ENCODE measurements at places on chromosomes 16 and 17. TPM values are rescaled to one million over a fixed set of nuclear protein-coding genes. Genes with fewer than 3 reads are reported as not detected.
A peak's percentile ranks its signal among the peaks of the same experiment; 100 is the strongest.

DNA sequence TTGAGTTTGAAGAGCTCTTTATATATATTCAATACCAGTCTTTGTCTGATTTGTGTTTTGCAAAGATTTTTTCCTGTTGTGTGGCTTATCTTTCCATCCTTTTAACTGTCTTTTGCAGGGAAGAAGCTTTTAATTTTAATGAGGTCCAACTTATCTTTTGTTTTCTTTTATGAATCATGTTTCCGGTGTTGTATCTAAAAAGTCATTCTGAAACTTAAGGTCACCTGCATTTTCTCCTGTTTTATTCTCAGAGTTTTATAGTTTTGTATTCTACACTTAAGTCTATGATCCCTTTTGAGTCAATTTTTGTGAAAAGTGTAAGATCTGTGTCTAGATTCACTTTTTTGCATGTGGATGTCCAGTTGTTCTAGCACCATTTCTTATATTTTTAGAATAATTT, 24.6 kb upstream of the COX10 start:
- H3K4me3 ChIP-seq: no peak overlapping the region
- H3K36me3 ChIP-seq: no peaks in the 10 kb centered on the region
- H3K27ac ChIP-seq: no peak overlapping the region
- no peaks in the 10 kb centered on the region for H3K27me3 ChIP-seq

The TEDC2 gene
- 19.4 TPM for total RNA-seq

The MAP2K6 gene
- total RNA-seq: 2.8 TPM

The MPP2 gene
- 25.8 TPM for total RNA-seq

- no peak for DNase-seq
- no peak overlapping the region for H3K4me3 ChIP-seq
- H3K27ac ChIP-seq: no peak overlapping the region
- H3K27me3 ChIP-seq: no peaks in the 10 kb centered on the region
These were observed 40.1 kb downstream of the CPNE2 start for GRCh38 chr16:57132470-57132869.

- no peak for DNase-seq
- H3K4me3 ChIP-seq: no peak overlapping the region
- H3K27ac ChIP-seq: peak overlapping the region; percentile 17
- no peaks in the 10 kb centered on the region for H3K27me3 ChIP-seq
These were observed 207.6 kb downstream of the MRTFB start for GRCh38 chr16:14278749-14279148.

DNA sequence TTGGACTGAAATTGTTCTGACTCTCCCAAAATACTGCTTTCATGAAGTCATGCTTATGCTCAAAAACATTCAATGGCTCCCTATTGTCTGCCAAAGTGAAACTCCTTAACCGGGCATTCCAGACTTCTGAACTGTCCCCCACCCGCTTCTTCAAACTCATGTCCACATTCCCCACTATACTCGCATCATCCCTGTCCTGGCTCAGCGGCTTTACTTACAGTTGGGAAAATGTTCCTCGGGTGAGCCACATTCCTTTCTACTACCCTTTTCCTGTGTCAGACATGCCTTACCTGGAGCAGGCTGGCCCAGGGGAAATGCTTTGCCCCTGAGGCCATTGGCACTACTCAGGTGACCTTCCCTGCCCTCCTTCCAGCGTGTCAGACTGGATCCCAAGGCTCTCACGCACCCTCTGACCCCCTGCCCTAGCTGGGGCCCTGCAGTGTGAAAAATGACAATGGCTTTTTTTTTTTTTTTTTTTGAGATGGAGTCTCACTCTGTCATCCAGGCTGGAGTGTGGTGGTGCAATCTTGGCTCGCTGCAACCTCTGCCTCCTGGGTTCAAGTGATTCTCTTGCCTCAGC, 5.3 kb downstream of the CYGB start:
- no peak for DNase-seq
- H3K4me1 ChIP-seq: peaks cover 47% of the 10 kb centered on the region
- no peak overlapping the region for H3K4me3 ChIP-seq
- no peaks in the 10 kb centered on the region for H3K27me3 ChIP-seq
- no peaks in the 10 kb centered on the region for H3K36me3 ChIP-seq

The HSD11B2 gene
- 4.9 TPM for total RNA-seq

DNA sequence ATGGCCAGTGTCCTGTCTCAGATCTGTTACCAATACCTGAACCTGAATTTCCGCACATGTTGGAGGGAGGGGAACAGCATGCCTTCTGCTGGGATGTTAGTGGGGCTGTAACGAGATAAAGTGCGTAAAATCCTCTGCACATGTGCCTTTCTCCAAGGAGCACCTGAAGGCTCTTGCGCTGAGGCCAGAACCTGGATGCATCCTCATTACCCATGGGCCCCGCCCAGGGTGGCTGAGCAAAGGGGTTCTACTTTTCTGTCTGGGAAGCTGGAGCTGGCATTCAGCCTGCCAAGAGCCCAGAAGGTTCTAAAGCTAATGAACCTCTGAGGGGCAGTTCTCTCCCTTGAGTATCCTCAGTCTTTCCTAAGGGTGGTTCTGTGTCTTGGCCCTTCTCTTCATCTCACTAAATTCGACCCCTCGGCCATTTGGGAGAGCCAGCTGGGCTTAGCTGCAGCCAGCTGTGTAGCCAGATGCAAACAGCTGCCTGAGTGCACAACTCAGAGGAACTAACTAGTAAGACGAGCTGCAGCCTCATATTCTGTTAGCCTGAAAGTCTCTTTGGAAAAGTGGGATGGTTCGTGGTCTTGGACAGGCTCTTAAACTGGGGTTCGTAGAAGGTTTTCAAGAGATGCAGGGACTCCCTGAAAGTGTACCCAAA, 2.5 kb downstream of the ITGA3 start:
- H3K27ac ChIP-seq: no peak overlapping the region
- no peaks in the 10 kb centered on the region for H3K27me3 ChIP-seq
- no peaks in the 10 kb centered on the region for H3K36me3 ChIP-seq
- DNase-seq: peak; percentile 54
- H3K4me1 ChIP-seq: peaks cover 54% of the 10 kb centered on the region

The KRT39 gene
- total RNA-seq: not detected

GRCh38 chr17:74851612-74852236, 8.0 kb downstream of the GRIN2C start:
- H3K27ac ChIP-seq: no peak overlapping the region
- H3K36me3 ChIP-seq: no peaks in the 10 kb centered on the region
- no peaks in the 10 kb centered on the region for H3K4me1 ChIP-seq
- H3K4me3 ChIP-seq: peak overlapping the region; percentile 38
- no peaks in the 10 kb centered on the region for H3K27me3 ChIP-seq

The SPATA22 gene
- 114 TPM for total RNA-seq

The PLLP gene
- total RNA-seq: 39.4 TPM

GRCh38 chr16:19583665-19584300, 28.3 kb downstream of the VPS35L start:
- H3K27me3 ChIP-seq: no peaks in the 10 kb centered on the region
- H3K27ac ChIP-seq: no peak overlapping the region
- peak; percentile 48 for DNase-seq
- H3K4me1 ChIP-seq: no peaks in the 10 kb centered on the region
- H3K36me3 ChIP-seq: no peaks in the 10 kb centered on the region

DNA sequence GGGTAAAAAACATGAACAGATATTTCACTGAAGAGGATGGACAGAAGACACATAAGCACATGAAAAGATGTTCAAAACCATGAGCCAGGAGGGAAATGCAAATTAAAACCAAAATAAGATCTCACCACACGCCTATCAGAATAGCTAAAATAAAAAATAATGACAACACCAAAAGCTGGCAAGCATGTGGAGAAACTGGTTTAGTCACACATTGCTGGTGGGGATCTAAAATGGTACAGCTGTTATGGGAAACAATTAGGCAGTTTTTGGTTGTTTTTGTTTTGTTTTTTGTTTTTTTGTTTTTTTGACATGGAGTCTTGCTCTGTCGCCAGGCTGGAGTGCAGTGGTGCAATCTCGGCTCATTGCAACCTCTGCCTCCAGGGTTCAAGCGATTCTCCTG, 44.7 kb upstream of the TEKT3 start:
- no peak overlapping the region for H3K4me3 ChIP-seq
- no peaks in the 10 kb centered on the region for H3K4me1 ChIP-seq
- DNase-seq: no peak
- no peaks in the 10 kb centered on the region for H3K36me3 ChIP-seq
- H3K27ac ChIP-seq: no peak overlapping the region

DNA sequence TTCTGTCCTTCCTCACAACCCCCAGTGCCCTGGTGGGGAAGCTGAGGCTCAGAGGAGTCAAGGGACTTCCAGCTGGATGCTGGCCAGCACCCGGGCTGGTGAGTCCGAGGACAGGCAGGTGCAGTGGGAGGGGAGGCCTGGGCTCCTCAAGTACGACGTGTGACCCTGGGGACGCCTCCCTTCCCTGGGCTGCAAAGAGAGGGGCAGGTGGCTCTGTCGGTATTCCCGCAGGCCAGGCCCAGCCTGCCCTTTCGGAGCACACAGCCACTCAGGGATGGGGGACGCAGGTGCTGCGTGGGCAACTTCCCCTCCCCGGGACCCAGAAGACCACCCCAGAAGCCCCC, 33.1 kb upstream of the PVALEF start:
- DNase-seq: no peak
- H3K4me1 ChIP-seq: no peaks in the 10 kb centered on the region
- H3K4me3 ChIP-seq: no peak overlapping the region

DNA sequence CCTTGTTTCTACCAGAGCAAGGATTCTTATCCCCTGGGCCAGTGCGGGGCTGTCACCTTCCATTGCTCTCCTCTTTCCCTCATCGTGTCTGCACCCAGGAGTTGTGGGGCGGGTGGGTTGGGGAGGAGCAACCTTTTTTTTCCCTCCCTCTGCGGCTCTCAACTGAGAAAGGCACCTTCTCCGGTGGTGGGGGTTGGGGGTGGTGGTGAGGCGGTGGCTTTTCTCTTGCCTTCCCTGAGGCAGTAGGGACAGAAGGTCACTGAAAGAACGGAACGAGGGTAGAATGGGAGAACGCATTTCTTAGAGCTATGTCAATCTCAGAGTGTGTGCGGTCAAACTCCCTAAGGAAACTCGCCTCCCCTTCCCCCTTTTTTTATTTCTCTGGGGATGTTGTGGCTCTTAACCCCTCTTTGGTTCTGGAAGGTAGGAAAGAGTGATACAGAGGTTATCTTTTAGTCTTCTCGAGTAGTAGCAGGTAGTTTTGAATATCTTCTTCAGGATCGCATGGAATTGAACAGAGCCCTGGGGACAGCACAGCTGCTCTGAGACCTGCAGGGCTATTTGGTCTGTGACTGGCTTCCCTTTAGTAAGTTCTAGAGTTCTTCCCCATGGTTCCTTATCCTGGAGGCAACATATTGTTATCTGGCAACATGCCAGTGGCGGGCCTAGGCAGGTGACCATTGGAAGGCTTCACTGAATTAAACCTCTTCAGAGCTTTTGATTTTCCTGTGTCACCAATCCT, 994 bp downstream of the CLTC start:
- peak overlapping the region; percentile 99 for H3K27ac ChIP-seq
- no peaks in the 10 kb centered on the region for H3K36me3 ChIP-seq
- peak overlapping the region; percentile 97 for H3K4me3 ChIP-seq
- no peaks in the 10 kb centered on the region for H3K27me3 ChIP-seq

The HEATR9 gene
- 6.1 TPM for total RNA-seq

The KRTAP3-2 gene
- not detected for total RNA-seq

GRCh38 chr16:48232493-48233040, 11.5 kb upstream of the LONP2 start:
- H3K4me3 ChIP-seq: no peak overlapping the region
- no peak overlapping the region for H3K27ac ChIP-seq
- no peaks in the 10 kb centered on the region for H3K27me3 ChIP-seq
- DNase-seq: no peak
- no peaks in the 10 kb centered on the region for H3K4me1 ChIP-seq

DNA sequence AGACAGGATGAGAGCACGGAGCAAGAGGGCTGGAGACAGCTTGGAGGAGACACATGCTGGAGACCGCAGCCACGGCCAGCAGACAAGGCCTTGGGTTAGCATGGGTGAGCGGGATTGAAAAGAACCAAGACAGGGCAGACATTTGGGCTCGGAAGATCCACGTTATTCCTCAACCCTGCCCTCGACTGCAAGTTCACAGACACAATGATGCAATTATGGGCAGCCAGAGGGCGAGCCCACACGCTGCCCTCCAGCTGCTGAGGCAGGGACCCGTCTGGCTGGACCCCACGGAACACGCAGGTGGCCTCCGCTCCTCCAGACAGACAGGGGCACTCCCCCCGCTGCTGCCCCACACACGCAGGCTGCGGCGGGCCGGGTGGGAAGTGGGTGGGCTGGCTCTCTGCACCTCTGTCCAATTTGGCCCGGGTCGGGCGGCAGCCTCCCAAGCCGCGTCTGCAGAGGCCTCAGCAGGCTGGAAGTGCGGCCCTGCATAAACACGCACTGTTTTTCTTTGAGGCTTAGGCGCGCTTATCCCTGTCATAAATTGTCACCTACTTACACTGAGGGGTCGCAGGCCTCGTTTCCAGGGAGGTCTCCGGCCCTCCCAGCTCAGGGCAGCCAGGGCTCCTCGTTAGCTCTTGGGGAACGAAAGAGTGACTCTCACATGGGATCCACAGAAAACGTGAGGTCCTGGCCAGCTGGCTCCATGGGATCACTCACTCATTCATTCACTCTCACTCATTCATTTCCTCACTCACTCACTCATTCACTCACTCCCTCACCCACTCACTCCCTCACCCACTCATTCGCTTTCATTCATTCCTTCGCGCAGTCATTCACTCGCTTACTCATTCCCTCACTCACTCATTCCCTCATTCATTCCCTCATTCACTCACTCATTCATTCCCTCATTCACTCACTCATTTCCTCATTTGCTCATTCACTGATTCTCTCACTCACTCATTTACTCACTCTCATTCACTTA, 303.9 kb downstream of the C16orf95 start:
- peak; percentile 21 for DNase-seq
- H3K4me3 ChIP-seq: peak overlapping the region; percentile 10
- H3K36me3 ChIP-seq: no peaks in the 10 kb centered on the region
- H3K27me3 ChIP-seq: no peaks in the 10 kb centered on the region
- H3K27ac ChIP-seq: no peak overlapping the region

The TSPOAP1 gene
- 7.2 TPM for total RNA-seq

DNA sequence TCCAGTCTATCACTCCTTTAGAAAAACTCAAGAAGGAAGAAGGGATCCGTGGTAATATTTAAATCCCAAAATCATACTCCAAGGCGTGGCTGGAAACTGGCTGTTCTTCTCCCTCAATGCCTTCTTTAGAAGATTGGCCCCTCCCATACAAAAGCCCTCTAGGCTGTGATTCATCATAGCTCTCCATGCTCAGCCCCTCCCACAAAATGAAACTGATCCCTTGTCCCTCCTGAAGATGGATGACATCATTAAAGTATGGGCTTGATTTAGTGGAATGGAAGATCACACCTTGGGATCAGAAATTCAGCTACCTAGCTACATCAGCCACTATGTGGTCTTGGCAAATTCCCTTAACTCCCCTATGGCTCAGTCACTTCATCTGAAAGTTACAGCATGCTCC, 4.1 kb downstream of the GRIN2A start:
- no peaks in the 10 kb centered on the region for H3K36me3 ChIP-seq
- peaks cover 4% of the 10 kb centered on the region for H3K4me1 ChIP-seq
- DNase-seq: no peak
- H3K27ac ChIP-seq: no peak overlapping the region
- no peaks in the 10 kb centered on the region for H3K27me3 ChIP-seq
